ENCODE measurements at places on chromosomes 12 and 14. TPM values are rescaled to one million over a fixed set of nuclear protein-coding genes. Genes with fewer than 3 reads are reported as not detected.

Gene TAS2R50
- not detected for total RNA-seq

Gene TPH2
- not detected for total RNA-seq

Gene KLRC3
- total RNA-seq: 0.27 TPM

Gene PTGER2
- 1.6 TPM for total RNA-seq

Gene LBHD2
- not detected for total RNA-seq

Gene ANO2
- total RNA-seq: not detected

All from A549 treated with CORT108297 at 1 μM for 4 hours (cell line).